LoVo (cell line): ENCODE measurements at places on chromosomes 11 and 22.

DNA sequence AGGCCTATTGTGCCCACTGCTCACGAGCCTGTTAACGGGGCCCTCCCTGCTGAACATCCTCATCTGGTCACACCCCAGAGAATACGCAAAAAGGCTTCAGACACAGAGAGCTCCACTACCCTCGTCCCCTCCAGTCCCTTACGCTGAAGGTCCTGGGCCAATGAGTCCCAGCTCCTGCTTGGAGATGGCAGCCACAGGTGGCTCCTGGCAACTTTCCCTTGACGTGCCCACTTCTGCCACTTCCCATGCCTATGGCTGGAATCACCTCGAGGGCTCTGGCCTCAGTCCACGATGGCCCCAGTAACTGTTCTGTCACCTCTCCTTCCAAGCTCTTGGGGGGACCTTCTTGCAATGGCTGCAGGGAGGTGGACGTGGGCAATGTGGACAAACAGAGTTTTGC lies 12.7 kb downstream of the PHF21B start:
- no peak for DNase-seq

GRCh38 chr11:4454021-4454420 lies 4.9 kb downstream of the OR52K2 start:
- no peak for DNase-seq

DNA sequence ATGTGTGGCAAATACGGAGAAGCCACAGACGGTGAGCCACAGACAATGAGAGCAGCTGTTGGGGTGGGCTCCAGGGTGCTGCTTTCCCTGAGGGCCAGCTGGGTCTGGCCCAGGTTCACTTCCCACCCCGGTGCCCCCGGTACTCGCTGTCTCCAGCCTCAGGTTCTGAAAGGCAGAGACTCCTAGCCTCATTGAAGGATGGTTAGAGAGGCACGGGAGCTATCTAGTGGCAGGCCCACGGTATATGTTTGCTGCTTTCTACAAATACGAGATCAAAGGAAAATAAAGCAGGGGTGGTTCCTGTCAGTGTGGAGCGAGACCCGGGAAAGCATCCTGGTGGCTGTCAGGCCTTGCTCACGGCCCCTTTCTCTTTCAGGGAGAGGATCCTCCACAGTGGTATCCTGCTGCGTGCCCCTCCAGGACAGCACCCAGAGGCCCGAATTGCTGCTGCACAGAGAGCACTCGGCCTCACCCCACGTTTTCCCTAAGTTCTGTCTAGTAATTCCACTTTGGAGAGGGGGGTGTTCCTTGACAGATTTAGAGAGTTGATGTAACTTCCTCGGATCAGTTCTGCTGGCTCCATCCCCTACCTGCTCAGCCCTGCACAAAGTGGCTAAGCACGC lies 3.0 kb downstream of the TMEM80 start:
- DNase-seq, result no peak

DNA sequence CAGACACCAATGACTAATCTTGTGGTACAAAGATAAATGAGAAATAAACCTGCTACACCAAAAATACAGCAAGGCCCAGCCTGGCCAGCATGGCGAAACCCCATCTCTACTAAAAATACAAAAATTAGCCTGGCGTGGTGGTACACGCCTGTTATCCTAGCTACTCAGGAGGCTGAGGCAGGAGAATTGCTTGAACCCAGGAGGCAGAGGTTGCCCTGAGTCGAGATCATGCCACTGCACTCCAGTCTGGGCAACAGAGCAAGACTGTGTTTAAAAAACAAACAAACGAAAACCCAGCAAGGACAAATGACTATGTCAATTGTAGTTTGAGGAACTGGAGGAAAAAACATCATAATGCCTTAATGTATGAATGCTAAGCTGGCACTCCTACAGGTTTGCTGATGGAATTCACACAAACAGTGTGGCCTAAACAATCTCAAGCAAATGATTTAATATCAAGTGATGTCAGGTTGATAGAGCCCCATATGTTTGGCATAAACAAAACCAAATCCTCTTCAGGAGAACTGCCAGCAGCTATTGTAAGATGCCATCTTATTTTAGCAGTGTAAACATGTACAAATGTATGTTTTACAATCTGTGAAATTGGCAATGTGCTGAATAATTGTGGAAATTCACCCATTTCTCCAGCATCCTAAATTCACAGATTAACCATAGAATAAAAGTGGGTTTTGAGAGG lies 20.0 kb downstream of the MMP7 start:
- DNase-seq, result no peak

GRCh38 chr11:85935751-85936150 lies 80.6 kb downstream of the CCDC83 start:
- no peak for DNase-seq

- no peak for DNase-seq
These were observed 15.5 kb downstream of the TSKU start for GRCh38 chr11:76798671-76799065.

DNA sequence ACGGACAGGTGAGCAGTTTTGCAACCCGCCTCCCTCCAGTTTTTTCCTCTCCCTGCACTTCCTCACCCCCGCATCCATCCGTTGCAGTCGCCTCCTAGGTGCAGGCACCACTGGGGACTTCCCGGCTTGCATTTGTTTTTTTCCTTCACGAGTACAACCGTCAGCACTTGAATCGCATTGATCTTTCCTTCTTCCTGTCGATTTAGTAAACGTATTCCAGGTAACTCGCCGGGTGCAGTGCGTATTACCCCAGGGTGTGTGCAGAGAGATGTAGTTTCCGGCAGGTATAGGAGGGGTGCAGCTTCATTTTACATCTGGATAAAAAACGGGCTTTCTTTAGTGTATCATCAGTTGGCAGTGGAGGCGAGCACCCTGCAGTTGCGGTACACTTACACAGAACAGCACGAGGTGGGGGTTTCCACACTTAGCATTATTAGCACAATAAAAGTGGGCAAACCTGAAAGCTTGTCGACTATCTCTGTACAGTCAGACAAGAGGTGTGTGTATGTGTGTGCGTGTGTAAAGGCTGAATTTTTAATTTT lies at the start of gene SORL1-AS1:
Gene SORL1-AS1 (minus strand): TSS at position 359 of the 542 bp plus-strand sequence.
- DNase-seq, result peak; percentile 34

- DNase-seq, result no peak
These were observed 20.1 kb upstream of the NNMT start for GRCh38 chr11:114276077-114276476.

DNA sequence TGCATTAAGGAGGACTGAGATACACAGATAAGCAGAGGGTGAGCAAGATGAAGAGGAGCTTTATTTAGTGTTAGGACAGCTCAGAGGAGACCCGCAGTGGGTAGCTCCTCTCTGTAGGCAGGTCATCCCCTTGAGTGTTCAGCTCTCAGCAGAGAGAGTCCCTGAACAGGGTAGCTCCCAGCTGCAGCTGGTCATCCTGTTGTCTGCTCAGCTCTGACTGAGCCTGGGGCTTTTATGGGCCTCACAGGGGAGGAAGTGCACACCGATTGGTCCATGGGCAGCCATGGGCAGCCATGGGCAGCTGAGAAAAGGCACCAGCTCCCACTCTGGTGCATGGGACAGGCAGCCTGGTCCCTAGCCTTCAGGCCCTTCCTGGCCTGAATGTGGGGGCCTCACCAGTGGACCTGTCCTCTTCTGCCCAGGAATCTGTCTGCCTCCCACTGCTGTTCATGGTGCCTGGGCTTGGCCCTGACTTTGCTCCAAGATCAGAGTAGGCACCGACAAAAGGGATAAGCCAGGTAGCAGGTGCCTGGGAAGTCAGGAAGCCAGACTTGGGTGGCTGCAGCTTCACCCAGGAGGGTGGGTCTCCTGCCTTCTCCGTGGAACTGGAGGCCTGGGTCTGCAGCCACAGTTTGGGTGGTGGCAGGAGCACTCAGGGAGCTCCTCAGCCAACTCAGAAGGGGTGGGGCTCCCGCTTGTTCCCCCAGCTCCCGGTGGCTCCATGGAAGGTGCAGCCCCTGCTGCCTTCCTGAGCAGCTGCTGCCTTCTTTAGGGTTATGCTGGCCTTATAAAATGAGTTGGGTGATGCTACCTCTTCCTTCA lies 54.7 kb downstream of the MYEOV start:
- no peak for DNase-seq

DNA sequence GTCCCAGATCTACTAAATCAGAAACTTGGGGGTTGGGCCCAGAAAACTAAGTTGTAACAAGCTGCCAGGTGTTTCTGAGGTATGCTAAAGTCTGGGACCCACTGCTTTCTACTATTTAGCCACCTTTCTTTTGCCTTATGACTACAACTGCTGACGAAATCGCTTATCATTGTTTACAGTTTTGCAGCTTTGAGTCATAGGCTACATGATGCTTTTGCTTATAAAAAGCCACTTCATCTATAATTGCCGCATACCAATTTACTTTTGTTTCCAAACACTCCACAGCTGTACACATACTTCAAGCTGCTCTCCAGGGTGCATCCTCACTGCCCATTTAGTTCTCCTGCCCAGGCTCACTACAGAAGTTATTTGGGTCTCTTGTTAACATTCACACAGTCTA lies 144.7 kb downstream of the ENTHD1 start:
- DNase-seq, result no peak

GRCh38 chr11:44592125-44592940 lies 26.9 kb downstream of the CD82 start:
- DNase-seq, result no peak

DNA sequence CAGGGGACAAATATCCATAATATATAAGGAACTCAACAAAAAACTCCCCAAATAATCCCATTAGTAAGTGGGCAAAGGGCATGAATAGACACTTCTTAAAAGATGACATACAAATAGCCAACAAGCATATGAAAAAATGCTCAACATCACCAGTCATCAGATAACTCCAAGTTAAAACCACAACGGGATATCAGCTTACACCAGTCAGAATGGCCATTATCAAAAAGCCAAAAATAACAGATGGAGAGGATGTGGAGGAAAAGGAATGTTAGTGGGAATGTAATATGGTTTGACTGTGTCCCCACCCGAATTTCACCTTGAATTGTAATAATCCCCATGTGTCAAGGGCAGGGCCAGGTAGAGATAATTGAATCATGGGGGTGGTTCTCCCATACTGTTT lies 350.1 kb downstream of the GUCY1A2 start:
- DNase-seq, result no peak

DNA sequence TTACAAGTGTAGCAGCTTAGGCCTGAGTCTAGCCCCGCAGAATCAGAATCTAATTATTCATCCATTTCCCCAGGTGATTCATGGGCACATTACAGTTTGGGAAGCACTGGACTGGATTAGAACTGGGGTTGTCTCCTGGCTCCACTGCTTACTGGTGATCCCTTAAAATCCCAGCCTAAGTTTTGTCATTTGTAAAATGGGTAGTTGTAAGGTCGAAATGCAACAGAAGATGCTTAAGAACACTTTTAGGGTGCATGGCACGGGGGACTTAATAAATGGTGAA lies 1.3 kb downstream of the STX3 start:
- DNase-seq, result no peak

DNA sequence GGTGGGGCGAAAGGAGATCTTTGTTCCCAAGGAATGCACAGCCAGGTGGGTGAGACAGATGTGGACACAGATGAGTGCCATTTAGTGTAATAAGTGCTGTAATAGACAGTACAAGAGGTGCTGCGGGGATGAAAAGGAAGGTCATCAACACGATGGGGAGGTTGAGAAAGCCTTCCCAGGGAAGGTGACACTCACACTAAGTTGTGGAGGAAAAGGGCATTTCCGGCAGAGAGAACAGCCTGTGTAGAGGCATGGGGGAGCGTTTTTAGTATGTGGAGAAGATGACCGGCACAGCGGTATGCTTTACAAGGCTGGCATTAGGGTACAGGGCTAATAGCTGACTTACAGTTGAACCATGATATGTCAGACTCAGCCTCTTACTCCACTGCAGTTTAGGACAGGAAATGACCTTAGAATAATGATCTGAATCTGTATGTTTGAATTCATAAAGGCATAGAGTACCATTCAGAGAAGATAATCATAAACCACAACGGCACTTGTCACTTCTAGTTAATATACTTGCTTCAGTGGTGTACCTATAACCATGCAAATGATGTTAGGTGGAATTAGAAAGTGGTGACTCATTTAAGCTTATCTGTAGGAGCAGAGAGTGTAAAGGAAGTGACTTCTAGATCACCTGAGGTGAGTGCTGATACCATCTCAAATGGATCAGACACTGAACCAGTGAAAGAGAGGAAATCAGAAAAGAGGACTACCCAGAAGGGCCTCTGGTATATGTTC lies 60.6 kb downstream of the FAM83F start:
- DNase-seq, result peak; percentile 23

DNA sequence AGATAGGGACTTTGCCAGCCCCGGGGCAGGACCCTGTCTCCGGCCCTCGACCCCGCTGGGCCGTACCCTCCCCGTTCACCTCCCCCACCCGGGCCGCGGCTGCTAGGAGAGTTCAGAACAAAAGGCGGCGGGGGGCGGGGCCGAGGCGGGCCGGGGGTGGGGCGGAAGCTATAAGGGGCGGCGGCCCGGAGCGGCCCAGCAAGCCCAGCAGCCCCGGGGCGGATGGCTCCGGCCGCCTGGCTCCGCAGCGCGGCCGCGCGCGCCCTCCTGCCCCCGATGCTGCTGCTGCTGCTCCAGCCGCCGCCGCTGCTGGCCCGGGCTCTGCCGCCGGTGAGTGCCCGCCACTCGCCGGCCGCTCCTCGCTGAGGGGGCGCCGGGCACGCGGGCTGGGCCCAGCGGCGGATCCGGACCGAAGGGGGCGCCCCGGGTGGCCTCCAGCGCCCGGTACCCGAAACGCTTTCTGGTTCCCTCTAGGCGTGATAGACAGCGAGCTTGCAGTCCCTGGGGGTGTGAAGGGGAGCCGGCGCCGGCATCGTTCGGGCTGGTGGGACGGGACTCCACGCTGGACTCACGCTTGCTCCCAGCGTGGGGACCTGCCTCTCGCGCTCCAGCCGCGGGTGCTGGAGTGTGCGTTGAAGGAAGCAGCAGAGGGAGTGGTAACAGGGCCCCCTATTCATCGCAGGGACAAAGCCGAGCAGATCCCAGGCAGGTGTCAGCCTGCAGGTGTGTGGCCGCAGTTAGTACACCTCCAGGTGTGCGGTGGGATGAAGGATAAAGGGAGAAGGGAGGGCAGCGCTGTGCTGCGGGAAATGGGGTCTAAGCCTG lies at the start of gene MMP11:
Gene MMP11 (plus strand): TSS at position 201 of the 825 bp plus-strand sequence. CDS start 22 bp downstream, at position 223.
- peak; percentile 58 for DNase-seq

- DNase-seq, result no peak
These were observed 988 bp downstream of the TNRC6B start for GRCh38 chr22:40178417-40179409.

GRCh38 chr22:38132136-38132535 lies 21.7 kb upstream of the BAIAP2L2 start:
- no peak for DNase-seq

GRCh38 chr22:23397008-23397612 lies 183.0 kb downstream of the IGLL1 start:
- no peak for DNase-seq
